ENCODE measurements at places on chromosomes 1 and 21. TPM values are rescaled to one million over a fixed set of nuclear protein-coding genes. Genes with fewer than 3 reads are reported as not detected.

ZFP69B gene
- 6.5 TPM for total RNA-seq

PLA2G4A gene
- total RNA-seq: 17.8 TPM

TMPRSS15 gene
- total RNA-seq: 2.6 TPM

RTCA gene
- total RNA-seq: 20.0 TPM

SH3BP5L gene
- total RNA-seq: 14.0 TPM

YBX1 gene
- total RNA-seq: 499 TPM

RAB3B gene
- total RNA-seq: 2.4 TPM

BMP8B gene
- total RNA-seq: 0.48 TPM

CHI3L1 gene
- total RNA-seq: 5.8 TPM

CYP4A11 gene
- total RNA-seq: 2.2 TPM

TNFRSF4 gene
- total RNA-seq: not detected

FCAMR gene
- total RNA-seq: 2.2 TPM

SMCP gene
- 3.6 TPM for total RNA-seq

MYOC gene
- total RNA-seq: not detected

SELP gene
- total RNA-seq: 7.9 TPM

CPLANE2 gene
- 0.48 TPM for total RNA-seq

TACSTD2 gene
- total RNA-seq: 26.2 TPM

KCNN3 gene
- total RNA-seq: 1.9 TPM

RAB42 gene
- total RNA-seq: 7.0 TPM

C4BPA gene
- 3.6 TPM for total RNA-seq

SPOCD1 gene
- total RNA-seq: 4.1 TPM

S100A7A gene
- 2.9 TPM for total RNA-seq

EXTL1 gene
- 0.48 TPM for total RNA-seq

NUF2 gene
- 0.96 TPM for total RNA-seq

PLA2G2D gene
- total RNA-seq: not detected

NOS1AP gene
- 2.9 TPM for total RNA-seq

FAM72D gene
- not detected for total RNA-seq

PROX1 gene
- total RNA-seq: 3.4 TPM

NTMT2 gene
- total RNA-seq: not detected

SNRNP40 gene
- 69.8 TPM for total RNA-seq

All from umbilical cord (tissue), 2 donors.